ENCODE measurements at places on chromosomes 6 and 20. TPM values are rescaled to one million over a fixed set of nuclear protein-coding genes. Genes with fewer than 3 reads are reported as not detected.

EPB41L1 gene
- 0.62 TPM for total RNA-seq

LY6G6D gene
- not detected for total RNA-seq

CBLN4 gene
- not detected for total RNA-seq

CEP43 gene
- 23.3 TPM for total RNA-seq

GSTA5 gene
- not detected for total RNA-seq

CALHM6 gene
- 23.2 TPM for total RNA-seq

BLOC1S5 gene
- total RNA-seq: 25.9 TPM

SLC17A9 gene
- total RNA-seq: 43.5 TPM

MYH7B gene
- total RNA-seq: 0.20 TPM

GRCh38 chr6:32665661-32666060 lies 796 bp downstream of the HLA-DQB1 start:
- peaks cover 21% of the 10 kb centered on the region for H3K4me1 ChIP-seq
- H3K4me3 ChIP-seq: peak overlapping the region; percentile 76
- peaks cover 38% of the 10 kb centered on the region for H3K27me3 ChIP-seq
- no peak for DNase-seq
- H3K27ac ChIP-seq: peak overlapping the region; percentile 37

GRCh38 chr20:38877483-38877882 lies 48.7 kb upstream of the FAM83D start:
- peaks cover 76% of the 10 kb centered on the region for H3K4me1 ChIP-seq
- no peaks in the 10 kb centered on the region for H3K27me3 ChIP-seq
- no peak overlapping the region for H3K4me3 ChIP-seq
- peaks cover 20% of the 10 kb centered on the region for H3K36me3 ChIP-seq

- peaks cover 6% of the 10 kb centered on the region for H3K36me3 ChIP-seq
- peak; percentile 78 for DNase-seq
- H3K27me3 ChIP-seq: peaks cover 19% of the 10 kb centered on the region
- H3K4me1 ChIP-seq: peaks cover 40% of the 10 kb centered on the region
- peak overlapping the region; percentile 77 for H3K27ac ChIP-seq
- peak overlapping the region; percentile 77 for H3K4me3 ChIP-seq
Observed at GRCh38 chr6:116461932-116462885, 1.0 kb downstream of the CALHM6 start.

DNA sequence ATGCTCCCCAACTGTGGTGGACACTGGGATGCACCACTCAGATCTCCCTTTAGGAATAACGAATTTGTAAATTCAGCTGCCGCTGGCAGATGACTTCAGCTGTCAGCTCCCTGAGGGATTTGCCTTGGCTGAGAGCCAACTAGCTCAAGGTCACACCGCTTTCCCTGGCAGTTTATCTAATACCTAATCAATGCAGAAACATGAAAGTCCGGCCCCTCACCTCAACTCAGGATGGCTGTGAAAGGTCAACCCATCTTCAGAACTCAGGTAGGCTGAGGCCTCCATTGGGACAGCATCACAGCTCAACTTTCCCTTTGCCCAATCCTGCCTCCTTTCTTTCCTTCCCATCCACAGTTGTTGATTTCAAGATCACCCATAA lies 22.8 kb upstream of the SCGN start:
- H3K27ac ChIP-seq: no peak overlapping the region
- H3K4me1 ChIP-seq: no peaks in the 10 kb centered on the region
- peaks cover 8% of the 10 kb centered on the region for H3K27me3 ChIP-seq
- H3K36me3 ChIP-seq: no peaks in the 10 kb centered on the region
- DNase-seq: no peak
- no peak overlapping the region for H3K4me3 ChIP-seq

- DNase-seq: no peak
- H3K4me3 ChIP-seq: no peak overlapping the region
Observed at GRCh38 chr6:104688283-104688969, 171.3 kb downstream of the HACE1 start.

- H3K36me3 ChIP-seq: peaks cover 48% of the 10 kb centered on the region
- no peaks in the 10 kb centered on the region for H3K27me3 ChIP-seq
- H3K27ac ChIP-seq: peak overlapping the region; percentile 95
- peak overlapping the region; percentile 67 for H3K4me3 ChIP-seq
Observed at GRCh38 chr6:127951172-127951917, 50.5 kb upstream of the THEMIS start.

- H3K27ac ChIP-seq: no peak overlapping the region
- no peaks in the 10 kb centered on the region for H3K4me1 ChIP-seq
- H3K36me3 ChIP-seq: no peaks in the 10 kb centered on the region
- no peaks in the 10 kb centered on the region for H3K27me3 ChIP-seq
- no peak overlapping the region for H3K4me3 ChIP-seq
Observed at GRCh38 chr6:25327432-25327831, 48.3 kb downstream of the CARMIL1 start.

DNA sequence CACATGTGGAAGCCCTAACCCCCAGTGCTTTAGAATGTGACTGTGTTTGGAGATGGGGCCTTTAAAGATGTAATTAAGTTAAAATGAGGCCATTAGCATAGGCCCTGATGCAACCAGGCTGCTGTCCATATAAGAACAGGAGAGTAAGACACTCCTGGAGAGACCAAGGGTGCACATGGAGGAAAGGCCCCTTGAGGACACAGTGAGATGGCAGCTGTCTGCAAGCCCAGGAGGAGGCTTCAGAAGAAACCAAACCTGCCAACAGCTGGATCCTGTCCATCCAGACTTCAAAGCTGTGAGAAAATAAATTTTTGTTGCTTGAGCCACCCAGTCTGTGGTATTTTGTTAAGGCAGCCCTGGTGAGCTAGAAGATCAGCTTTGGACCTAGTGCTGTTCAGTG lies 16.8 kb upstream of the SNRPB2 start:
- no peak overlapping the region for H3K4me3 ChIP-seq
- peaks cover 43% of the 10 kb centered on the region for H3K27me3 ChIP-seq
- H3K4me1 ChIP-seq: peaks cover 24% of the 10 kb centered on the region
- DNase-seq: no peak

DNA sequence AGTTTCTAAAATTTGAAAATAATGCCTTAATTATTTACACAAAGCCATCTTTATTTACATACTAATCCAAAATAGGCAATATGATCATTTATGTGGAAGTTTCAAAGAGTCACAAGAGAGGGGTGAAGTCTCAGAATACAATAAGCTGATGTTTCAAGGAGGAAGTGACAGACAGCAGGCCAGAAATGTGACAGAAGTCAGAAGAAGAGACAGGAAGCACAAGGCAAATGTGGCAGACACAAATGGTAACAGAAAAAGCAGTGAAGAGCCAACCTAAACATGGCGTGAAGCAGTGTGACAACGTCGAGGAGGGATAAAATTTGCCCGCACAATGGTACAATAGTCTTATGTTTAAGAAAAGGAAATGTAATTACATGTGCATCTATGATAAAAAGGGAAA lies 59.8 kb downstream of the SHPRH start:
- H3K4me1 ChIP-seq: peaks cover 3% of the 10 kb centered on the region
- H3K36me3 ChIP-seq: peaks cover 51% of the 10 kb centered on the region
- H3K4me3 ChIP-seq: no peak overlapping the region
- H3K27ac ChIP-seq: peak overlapping the region; percentile 44

DNA sequence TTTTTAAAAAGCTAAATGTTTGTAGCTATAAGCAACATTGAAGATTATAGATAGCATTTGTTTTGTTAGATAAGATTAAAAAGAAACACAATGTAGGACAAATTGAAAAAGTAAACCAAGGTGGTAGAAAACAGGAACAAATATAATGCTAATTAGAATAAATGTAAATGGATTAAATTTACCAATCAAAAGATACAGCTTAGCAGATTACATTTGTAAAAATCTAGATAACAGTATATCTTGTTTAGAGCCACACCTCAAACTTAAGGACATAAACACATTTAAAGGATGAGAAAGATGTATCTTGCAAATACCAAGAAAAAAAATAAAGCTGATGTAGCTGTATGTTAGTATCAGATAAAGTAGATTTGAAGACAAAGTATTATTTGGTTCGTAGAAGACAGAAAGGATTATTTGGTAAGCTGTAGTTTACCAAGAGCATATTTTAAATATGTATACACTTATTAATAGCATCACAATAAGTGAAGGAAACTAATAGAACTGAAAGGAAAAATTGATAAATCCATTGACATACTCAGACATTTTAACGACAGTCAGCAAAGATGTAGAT lies 107.2 kb downstream of the TULP4 start:
- no peaks in the 10 kb centered on the region for H3K27me3 ChIP-seq
- no peak overlapping the region for H3K4me3 ChIP-seq
- H3K4me1 ChIP-seq: no peaks in the 10 kb centered on the region
- H3K36me3 ChIP-seq: peaks cover 9% of the 10 kb centered on the region
- no peak for DNase-seq

- H3K27ac ChIP-seq: no peak overlapping the region
- peaks cover 2% of the 10 kb centered on the region for H3K27me3 ChIP-seq
- no peak overlapping the region for H3K4me3 ChIP-seq
- H3K36me3 ChIP-seq: no peaks in the 10 kb centered on the region
Observed at GRCh38 chr20:961768-962167, 40.3 kb downstream of the RSPO4 start.

All from activated naive CD8-positive, alpha-beta T cell treated with anti-CD3 and anti-CD28 coated beads, Interleukin-2, amount 10 ng/mL, durations not matched to agents 7 days and 5 days (primary cell).